ENCODE measurements at places on chromosomes 11 and 22.

- DNase-seq, result no peak
Observed at GRCh38 chr11:104870910-104871309, 27.4 kb downstream of the CASP12 start.

DNA sequence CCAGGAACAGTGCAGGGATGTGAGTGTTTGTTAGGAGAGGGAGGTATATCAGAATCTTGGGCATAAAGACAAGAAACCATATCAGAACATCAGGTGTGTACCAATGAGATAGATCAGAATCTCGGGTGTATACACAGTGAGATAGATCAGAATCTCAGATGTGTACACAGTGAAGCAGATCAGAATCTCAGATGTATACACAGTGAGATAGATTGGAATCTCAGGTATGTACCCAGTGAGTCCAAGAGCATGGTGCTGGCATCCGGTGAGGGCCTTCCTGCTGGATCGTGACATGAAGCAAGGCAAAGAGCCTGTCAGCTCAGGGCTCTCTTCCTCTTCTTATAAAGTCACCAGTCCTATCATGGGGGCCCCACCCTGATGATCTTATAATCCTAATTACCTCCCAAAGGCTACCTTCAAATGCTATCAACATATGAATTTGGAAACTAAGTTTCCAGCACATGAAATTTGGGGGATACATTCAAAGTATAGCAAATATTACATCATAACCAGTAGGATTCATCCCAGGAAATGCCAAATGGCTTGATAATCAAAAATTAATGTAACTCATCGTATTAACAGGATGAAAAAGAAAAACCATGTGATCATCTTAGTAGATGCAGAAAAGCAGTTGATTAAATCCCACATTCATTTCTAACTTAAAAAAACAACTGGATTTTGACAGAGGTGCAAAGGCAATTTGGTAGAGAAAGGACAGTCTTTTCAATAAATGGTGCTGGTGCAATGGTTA is 28.6 kb downstream of the PPARA start:
- DNase-seq, result no peak

- no peak for DNase-seq
Observed at GRCh38 chr11:103372906-103373305, 263.7 kb downstream of the DYNC2H1 start.

DNA sequence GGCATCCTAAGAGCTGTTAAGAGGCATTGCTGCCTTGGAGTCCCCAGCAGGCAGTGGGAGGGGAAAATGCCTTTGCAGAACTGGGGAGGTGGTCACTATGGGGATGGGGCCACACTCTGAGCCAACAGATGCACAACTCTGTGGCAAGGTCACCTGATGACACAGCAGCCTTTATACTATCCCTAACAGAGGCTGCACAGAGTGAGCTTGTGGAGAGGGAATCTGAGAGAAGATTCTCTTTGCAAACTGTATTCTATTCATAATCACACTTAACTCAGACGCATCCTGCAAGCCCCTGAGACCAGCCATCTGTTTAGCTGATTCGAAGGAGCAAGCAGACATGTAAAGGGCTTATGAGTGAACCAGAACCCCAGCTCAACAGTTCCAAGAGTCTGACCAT is 49.0 kb upstream of the TTC12 start:
- DNase-seq, result no peak

GRCh38 chr11:17875891-17876290 is 137.0 kb downstream of the SERGEF start:
- no peak for DNase-seq

GRCh38 chr22:19478045-19478900 is 720 bp downstream of the UFD1 start:
- DNase-seq, result no peak

DNA sequence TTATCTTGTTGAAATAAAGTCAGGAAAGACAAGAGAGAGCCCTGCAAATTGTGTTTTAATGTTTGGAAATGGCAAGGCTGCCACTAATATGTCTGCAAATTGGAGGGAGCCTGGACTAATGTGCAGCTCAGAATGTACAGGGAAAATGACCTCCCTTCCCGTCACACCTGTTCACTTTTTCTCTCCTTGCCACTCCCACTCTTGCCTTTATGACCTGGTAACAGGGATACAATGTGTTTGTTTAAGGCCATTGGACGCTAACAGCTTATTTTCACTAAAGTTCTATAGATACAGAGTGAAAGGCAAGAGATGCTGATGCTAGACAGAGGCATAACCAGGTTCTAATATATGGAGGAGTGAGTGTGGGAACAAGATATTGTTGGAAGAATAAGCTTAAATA is 203.9 kb downstream of the RAB38 start:
- DNase-seq, result no peak

- DNase-seq, result no peak
Observed at GRCh38 chr11:86159581-86159891, 85.0 kb upstream of the EED start.

GRCh38 chr22:37744589-37744988 is 47.7 kb downstream of the TRIOBP start:
- no peak for DNase-seq

DNA sequence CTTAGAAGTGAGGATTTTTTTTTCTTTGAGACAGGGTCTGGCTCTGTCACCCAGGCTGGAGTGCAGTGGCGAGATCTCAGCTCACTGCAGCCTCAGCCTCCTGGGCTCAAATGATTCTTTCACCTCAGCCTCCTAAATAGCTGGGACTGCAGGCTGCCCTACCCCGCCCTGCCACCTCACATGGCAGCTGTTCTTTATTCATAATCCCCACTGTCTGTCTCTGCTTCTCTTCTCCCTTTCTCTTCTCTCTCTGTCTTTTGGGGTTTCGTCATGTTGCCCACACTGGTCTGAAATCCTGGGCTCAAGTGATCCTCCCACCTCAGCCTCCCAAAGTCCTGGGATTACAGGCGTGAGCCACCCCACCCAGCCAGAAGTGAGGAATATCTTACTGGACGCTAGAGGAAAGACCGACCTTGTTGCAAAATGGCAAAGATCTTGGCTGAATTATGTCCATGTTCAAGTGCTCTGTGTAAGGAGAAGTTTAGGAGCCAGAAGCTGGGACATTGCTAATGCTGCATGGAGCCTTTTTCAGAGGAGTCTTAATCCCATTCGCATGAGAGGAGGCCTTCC is 21.9 kb downstream of the KRTAP5-5 start:
- DNase-seq, result no peak

GRCh38 chr22:35367331-35367886 is 13.5 kb upstream of the HMOX1 start:
- no peak for DNase-seq

GRCh38 chr11:9489080-9489765 is 28.4 kb downstream of the ZNF143 start:
- peak; percentile 6 for DNase-seq

All from RPMI7951 (cell line).